Transverse colon (tissue), 4 donors: ENCODE measurements at places on chromosomes 6 and 20.

DNA sequence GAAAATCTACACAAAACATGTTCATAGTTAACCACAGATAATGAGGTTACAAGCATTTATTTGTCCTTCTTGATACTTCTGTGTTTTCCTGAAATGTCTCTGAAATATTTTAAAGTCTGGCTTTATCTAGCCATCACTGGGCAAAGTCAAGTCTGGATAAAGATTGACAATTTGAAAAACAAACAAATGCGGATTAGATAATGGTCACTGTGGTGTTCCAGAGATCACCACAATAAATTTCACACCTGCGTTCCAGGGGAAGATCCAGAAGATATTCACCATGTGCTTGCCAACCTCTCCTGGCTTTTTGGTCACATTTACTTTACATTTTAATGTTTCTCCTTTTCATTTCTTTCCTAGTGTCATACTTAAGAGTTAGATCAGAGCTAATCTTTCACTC is 109.7 kb upstream of the CCDC28A start:
- DNase-seq: no peak

DNA sequence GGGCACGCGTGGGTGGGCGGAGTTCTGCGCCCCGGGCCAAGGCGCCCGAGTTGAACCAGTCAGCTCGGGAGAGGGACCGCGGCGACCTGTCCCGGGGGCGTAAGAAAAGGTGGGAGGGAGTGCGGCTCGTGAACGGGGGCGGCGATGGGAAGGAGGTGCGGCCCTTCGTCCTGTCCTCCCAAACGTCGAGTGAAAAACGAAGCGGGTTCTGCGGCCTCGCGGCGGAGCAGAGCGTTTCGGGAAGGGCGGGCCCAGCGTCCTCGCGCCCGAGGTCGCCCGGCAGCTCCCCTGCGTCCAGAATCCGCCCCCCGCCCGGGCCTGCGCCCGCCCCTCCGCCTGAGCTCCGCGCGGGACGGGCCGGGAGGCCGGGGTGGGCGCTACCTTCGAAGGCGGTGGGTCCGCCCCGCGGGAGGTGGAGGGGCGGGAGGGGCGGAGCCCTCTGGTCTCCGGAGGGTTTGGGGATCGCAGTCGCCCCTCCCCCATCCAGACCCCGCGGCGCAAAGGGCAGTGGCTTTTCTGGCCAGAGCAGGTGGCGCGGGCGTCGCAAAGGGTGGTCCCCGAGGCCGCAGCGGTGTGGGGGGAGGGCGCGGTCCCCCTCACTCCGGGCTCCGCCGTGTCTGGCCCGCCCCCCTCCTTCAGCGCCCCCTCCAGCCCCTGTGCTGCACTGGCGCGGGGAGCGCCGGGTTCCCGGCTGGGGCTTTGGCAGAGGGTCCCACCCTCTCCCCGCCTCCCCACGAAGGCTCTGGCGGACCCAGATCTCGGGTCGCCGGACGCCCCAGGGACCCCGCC is 838 bp downstream of the STMN3 start:
- no peak for DNase-seq

GRCh38 chr20:30485331-30486102 is 771.9 kb upstream of the DEFB115 start:
- DNase-seq: no peak

DNA sequence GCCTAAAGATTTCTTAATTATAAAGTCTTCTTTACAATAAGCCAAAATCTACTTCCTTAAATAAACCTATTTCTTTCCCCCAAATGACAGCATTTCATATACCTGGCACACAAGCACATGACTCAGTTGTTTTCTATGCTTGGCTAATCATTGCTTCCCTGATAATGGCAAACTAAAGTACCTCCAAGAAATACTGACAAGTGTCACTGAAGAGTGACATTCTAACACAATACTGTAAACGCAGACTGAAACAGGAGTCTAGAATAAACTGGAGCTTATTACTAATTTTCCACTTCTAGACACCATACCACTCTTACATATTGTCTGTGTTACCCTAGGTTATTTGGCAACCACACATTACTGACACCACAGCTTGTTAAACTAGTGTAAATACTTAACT is 14.3 kb downstream of the SYNCRIP start:
- DNase-seq: no peak

DNA sequence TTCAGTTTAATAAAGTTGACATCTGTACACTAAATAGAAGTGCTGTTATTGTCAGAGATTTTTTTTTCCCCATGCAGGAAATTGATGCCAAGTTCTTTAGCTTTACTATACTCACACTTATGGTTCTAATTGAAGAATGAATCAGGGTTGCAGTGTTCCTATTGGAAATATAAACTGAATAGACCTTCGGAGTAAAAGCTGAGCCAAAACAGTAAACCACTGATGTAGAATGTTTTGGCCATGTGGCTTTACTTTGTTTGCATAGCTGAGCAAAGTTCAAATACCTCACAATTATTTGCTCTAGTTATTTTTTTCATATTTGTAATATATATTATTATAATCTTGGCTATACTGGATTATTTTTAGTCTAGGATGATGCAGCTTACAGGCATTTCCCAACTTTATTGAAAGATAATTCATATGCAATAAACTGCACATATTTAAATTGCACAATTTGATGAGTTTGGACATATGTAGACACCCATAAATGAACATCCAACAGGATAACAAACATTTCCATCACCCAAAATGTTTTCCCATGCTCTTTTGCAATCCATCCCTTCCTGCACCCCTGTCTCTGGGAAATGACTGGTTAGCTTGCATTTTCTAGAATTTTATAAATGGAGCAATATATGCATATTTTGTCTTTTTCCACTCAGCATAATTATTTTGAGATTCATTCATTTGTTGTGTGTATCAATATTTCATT is 105.8 kb upstream of the NOX3 start:
- no peak for DNase-seq

- no peak for DNase-seq
Observed at GRCh38 chr6:41247882-41248705, 19.9 kb downstream of the TREML4 start.
